ENCODE measurements at places on chromosomes 13 and 19.

- DNase-seq = no peak
Measured at GRCh38 chr13:43864921-43865320, 14.6 kb downstream of the CCDC122 start.

DNA sequence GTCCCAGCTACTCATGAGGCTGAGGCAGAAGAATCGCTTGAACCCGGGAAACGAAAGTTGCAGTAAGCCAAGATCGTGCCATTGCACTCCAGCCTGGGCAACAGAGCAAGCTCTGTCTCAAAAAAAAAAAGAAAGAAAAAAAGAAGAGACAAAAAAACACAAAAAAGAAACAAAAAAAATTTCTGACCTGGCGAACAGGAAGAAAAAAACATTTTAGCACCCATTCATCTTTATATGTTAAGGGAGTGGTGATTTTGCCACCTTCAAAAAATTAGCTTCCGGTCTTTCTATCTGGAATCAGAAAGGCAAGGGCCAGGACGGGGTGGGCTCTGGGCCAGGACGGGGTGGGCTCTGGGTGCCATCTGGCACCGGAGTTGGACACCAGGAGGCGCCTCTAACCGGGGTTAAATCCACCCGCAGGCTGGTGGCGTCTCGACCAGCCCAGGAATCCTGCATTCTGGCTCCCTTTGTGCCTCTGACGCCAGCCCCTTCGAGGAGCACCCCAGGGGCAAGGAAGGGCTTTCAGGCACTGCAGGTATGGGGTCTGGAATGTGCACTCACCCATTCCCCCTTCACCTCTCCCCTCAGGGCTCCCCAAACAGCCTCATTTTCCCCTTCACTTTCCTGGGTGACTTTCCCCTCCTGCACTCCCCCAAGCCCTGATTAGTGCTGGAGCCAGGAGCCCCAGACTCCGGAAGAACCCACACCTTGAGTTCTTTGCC is 10.4 kb upstream of the ZSWIM4 start:
- DNase-seq = peak; percentile 75

DNA sequence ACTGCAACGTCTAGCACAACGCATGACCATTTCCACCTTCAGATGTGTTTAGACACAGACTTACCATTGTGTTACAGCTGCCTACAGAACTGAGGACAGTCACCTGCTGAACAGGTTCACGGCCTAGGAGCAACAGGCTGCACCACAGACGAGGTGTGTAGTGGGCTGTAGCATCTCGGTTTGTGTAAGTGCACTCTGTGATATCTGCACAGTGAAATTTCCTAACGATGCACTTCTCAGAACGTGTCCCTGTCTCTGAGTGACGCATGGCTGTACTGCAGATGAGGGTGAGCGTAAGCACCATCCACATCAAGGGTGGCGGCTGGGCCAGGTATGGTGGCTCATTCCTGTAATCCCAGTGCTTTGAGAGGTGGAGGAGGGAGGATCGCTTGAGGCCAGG is 15.2 kb downstream of the DCUN1D2 start:
- no peak for DNase-seq

GRCh38 chr19:32652894-32653598 is 21.9 kb downstream of the ANKRD27 start:
- DNase-seq = no peak

DNA sequence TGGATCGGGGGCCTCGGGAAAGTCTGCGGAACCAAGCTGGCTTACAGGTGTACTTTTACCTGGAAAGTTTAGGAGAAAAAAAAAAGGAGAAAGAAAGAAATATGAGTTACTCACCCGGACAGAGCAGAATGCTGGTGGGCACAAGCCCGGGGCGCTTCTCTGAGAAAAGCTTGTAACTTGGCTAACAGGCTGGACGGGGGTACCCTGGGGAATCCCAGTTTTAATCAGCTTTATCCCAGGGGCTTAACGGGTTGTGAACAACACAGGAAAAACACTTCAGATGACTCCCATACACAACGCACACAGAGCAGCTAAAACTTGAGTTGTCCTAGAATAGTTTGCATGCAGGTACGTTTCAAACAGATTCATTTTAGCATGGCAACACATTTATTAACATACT is 37.3 kb downstream of the KLF2 start:
- no peak for DNase-seq

DNA sequence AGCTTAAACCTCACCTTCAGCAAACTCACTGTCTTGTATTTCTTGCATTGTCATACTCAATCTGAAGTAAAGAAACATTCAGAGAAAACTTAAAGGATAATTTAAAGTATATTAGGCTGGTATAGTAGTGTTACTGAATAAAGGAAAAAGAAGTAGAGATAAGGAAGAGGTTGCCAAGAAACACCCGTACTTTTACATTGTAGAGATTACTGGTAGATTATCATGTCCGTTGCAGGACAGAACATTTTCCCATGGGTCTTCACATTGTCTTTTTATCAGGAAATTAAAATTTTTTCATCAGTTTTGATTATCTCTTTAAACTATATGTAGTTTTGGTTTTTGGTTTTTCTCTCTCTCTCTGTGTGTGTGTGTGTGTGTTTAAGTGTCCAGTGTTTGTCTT is 19.9 kb upstream of the GPR183 start:
- DNase-seq = no peak

GRCh38 chr19:34254698-34255432 is 511 bp downstream of the GARRE1 start:
- peak; percentile 15 for DNase-seq

DNA sequence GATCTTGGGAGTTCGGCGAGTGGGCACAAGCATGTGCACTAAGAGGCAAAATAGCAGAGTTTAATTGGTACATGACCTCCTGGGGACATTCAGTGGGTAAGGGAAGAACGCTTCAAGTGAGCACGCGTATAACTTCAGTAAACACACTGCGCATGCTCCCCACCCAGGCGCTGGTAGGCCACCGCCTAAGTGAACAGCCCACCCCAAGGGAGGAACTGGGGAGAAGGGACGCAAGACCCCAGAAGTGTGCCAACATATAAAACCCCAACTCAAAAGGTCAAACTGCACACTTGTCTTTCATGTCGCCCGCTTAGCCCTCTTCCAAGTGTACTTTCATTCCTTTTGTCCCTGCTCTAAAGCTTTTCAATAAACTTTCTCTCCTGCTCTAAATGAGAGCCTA is 10.5 kb upstream of the NTN5 start:
- peak; percentile 22 for DNase-seq

DNA sequence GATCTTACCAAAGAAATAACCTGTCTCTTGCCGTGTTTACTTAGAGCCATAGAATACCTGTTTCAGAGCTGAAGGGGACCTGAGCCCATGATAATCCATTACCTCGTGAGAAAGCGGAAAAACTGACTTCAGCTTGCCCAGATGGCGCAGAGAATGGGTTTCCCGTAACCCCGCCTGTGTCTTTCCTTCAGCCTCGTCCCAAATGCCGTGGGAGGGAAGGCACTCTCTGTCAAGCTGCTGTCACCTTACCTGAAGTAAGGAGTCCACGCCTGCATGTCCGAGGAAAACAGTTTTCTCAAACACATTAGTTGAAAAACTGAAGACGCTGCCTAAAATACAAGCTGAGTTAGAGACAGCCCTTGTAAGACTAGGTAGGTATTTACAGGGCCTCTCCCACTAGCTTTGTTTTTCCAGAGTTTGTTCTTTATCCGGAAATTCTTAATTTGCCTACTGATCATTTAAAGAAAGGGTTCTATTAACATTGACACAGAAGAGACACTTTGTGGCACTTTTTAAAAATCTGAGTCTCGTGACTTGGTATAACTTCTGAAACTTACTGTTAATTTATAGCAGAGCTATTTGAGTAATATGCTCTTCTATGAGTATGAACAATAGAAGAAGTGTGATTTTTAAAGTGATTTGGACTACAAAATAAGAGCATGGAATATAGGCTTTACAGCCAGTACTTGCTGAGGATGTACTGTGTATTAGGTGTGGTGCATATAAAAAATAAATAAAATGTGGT is 1.3 kb upstream of the INTS6 start:
- DNase-seq = peak; percentile 19

- no peak for DNase-seq
Measured at GRCh38 chr13:38914070-38914469, 76.6 kb downstream of the STOML3 start.

- DNase-seq = peak; percentile 28
Measured at GRCh38 chr13:21637296-21637695, 33.3 kb upstream of the MICU2 start.

DNA sequence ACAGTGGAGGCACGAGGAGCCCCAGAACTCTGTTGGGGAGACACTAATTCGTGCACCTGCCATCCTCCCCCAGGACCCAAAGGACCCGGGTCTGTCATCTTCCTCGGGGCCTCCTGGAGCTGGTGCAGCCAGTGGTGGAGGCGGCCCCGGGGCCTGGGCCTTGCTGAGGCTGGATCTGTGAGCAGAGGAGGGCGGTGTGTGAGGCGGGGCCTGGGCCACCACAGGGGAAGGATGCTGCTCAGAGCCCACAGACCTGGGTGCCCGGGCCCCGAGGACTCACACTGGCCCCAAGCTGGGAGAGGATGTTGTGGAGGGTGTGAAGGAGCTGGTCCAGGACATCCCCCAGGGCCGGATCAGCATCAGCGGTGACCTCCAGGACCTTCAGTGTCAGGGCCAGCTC is 8.3 kb downstream of the IFNL3 start:
- peak; percentile 53 for DNase-seq

- no peak for DNase-seq
Measured at GRCh38 chr13:103516015-103516795, 450.0 kb upstream of the SLC10A2 start.

DNA sequence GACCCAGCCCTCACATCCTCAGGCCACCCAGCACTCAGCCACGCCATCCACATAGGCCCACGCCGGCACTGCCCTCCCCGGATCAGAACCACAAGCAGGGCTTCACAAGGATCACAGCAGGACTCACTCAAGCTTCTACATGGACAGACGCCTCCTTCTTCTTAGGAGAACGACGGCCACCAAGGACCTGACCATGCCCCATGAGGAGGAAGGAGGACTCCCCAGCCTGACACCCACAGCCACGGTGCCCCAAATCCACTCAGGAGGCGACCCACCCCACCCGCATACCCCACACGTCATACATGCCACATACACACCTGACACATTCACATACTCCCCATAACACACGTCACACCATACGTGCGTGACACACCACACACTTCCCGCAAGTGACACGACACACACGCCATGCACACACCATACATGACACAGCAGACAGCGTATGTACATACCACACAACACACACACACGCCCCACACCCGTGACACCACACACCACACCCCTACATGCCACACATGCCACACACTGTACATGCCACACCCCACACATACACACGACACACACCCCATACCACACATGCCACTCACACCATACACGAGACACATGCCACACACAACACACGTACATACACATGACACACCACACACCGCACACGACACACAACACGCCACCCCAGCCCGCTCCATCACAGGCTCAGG is 50.4 kb downstream of the MLLT1 start:
- no peak for DNase-seq

DNA sequence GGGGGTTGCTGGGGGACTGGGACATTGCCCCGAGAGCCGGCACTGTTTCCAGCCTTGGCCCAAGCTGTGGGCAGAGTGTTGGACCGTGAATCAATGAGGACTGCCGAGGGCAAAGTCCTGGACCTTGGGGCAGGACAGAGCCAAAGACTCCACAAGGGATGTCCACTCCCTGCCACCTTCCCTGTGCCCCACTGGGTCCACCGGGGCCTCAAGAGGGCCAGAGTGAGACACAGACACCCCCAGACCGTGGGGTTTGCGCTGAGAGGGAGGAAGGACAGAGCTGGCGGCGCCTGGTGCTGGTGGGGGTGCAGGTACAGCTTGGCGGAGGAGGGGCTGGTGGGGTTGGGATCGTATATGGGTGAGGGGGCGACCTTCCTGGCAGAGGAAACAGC is 11.8 kb downstream of the MAST3 start:
- DNase-seq = no peak

DNA sequence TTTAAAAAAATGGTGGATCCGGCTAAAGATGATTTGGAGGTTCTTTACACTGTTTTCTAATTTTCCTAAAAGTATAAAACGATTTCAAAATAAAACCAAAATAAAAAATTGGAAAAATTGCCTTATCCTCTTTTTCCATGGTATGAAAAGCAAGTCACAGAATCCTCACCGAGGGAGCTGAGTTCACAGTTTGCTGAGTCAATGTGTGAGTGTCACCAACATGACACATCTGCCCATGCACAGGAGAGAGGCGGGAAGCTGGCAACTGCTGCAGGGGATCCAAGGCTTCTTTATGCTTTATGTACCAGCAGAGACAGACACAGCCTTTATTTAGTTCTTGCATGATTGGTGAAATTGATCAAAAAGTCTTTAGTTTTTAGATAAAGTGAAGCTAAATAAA is 157.8 kb downstream of the TNFSF13B start:
- no peak for DNase-seq

DNA sequence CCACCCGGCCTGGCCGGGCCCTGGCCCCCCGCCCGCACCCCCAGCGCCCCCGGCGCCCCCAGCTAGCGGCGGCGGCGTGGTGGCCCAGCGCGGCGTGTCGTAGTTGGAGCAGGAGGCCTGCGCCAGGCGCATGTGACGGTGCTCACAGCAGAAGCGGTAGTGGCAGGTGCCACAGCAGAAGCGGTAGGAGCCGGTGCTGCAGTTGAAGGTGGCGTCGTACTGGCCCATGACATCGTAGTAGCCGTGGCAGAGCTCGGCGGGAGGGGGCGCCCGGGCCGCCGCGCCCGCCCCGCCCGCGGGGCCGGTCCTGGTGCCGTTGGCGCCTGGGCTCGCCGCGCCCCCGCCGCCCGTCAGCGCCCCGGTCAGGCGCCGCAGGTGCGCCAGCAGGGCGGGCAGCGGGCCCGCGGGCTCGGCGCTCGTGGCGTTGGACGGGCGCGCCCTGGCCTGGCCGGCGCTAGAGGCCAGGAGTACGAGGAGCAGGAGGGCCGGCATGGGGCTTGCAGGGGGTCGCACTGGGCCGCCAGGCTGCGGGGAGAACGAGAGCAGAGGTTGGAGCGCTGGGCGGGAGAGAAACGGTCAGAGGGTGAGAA is 633 bp downstream of the SHISA7 start:
- no peak for DNase-seq

DNA sequence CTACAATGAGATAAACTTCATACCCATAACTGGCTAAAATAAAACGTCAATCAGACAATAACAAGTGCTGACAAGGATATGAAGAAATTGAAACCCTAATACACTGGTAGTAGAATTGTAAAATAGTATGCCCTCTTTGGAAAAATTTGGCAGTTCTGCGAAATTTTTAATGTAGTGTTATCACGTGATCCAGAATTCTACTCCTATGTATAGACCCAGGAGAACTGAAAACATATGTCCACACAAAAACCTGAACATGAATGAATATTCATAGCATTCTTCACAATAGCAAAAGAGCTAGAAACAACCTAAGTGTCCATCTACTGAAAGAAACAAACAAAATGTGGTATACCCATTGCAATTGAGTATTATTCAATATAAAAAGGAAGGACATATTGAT is 14.2 kb upstream of the MYO16 start:
- DNase-seq = no peak

- DNase-seq = no peak
Measured at GRCh38 chr19:29488316-29488715, 37.5 kb upstream of the VSTM2B start.

DNA sequence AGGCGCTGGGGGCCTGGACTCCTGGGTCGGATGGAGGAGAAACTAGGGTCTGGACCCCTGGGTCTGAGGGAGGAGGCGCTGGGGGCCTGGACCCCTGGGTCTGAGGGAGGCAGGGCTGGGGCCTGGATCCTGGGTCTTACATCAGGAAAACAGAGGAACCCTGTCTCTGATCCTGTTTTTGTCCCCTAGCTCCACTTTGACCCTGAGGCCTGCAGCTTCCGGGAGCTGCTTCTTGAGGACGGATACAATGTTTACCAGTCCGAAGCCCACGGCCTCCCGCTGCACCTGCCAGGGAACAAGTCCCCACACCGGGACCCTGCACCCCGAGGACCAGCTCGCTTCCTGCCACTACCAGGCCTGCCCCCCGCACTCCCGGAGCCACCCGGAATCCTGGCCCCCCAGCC is 2.4 kb downstream of the FGF21 start:
- no peak for DNase-seq

Data from activated gamma-delta T cell treated with Interleukin-2 at 50 U/mL for 16 hours (primary cell).